ENCODE measurements at places on chromosomes 2 and 18.

DNA sequence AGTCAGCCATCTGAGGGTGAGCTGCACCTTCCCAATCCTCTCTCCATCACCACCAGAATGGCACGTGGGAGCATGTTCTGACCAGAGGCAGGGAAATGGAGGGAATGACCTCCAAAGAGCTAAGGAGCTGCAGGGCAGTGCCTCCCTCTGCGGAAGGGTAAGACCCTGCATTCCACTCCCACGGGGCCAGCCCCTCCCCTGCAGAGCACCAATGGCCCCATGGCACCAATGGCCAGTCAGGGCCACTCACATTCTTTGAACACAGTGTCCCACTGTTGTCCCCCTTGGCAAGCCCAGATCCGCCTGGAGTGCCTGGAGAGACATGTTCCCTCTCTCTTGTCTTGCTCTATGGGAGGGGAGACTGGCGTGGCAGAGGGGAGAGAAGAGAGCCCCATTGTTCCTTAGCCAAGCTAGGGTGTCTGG is 164.4 kb downstream of the TNS1 start:
- DNase-seq: no peak

- DNase-seq: no peak
These were observed 139.9 kb upstream of the CXCR4 start for GRCh38 chr2:136257893-136258292.

DNA sequence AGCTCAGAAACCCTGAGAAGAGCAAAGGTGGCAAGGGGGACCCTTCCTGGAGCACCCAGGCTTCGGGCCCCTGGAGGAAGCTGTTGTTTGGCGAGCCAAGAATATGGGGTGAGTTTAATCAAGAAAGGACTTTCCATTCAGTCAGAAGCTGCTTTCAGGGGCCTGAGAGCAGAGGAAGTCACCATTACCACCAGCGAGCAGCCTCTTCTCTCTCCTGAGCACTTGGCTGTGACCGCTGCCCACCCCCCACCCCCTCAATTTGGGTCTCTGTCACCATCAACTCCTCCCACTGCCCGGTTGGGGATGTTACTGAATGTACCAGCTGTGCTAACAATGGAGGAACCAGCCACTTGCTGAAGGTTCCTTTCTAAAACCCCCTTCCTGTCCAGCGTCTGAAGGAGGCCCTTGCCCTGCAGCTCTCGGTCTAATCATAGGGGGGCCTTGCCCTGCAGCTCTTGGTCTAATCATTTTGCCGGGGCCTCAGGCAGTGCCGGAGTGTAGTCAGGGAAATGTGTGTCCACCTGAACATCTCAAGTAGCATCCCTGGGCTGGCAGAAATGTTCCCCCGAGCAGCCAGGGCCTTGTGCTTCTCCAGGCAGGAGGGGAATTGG is 943 bp downstream of the INPP5D start:
- DNase-seq: peak; percentile 80

- DNase-seq: no peak
These were observed 55.0 kb upstream of the MCFD2 start for GRCh38 chr2:46970334-46971288.

GRCh38 chr18:46250084-46250811 is 146.1 kb downstream of the HAUS1 start:
- DNase-seq: peak; percentile 82

GRCh38 chr2:107711941-107712340 is 114.8 kb upstream of the RGPD4 start:
- no peak for DNase-seq

DNA sequence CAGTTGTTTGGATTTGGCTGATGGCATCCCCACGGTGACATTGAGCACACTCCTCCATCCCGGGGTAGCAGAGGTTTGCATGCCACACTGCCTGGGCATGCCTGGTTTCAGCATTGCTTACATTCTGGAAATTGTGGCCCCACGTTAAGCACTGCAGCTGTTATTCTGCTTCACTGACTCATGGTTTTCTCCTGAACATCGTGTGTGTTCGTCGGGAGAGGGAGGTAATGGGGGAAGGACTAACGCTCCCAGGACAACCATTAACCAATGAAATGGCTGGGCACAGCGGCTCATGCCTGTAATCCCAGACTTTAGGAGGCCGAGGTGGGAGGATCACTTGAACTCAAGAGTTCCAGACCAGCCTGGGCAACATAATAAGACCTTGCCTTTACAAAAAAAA is 28.2 kb upstream of the YWHAQ start:
- DNase-seq: no peak

DNA sequence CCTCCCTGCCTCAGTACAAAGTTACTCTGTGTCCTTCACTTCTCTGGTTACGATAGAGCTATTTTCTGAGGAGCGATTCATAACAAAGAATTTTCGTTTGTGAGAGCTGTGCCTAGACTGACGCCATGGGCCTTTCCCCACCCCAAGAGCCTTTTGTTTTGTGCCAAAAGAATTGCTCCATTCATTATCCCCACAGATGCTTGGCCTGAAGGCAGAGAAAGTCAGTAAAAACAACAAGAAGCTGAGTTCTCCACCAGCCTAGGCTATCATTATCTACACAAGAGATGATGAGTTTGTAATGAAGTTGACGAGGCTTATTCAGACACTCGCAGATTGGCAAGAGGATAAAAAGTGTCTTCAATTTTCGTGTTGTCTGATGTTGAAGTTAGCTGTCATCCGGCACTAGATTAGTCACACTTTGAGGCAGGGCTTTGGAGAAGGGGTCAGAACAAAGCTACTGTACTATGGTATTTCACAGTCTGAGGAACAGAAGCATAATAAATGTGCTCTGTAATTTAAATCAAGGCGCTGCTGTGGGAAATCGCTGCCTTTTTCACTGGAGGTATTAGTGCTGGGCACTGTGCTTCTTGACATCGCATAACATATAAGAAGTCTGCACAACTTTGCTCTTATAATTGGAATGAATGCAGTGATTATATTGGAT is 278.4 kb upstream of the FIGN start:
- DNase-seq: no peak

DNA sequence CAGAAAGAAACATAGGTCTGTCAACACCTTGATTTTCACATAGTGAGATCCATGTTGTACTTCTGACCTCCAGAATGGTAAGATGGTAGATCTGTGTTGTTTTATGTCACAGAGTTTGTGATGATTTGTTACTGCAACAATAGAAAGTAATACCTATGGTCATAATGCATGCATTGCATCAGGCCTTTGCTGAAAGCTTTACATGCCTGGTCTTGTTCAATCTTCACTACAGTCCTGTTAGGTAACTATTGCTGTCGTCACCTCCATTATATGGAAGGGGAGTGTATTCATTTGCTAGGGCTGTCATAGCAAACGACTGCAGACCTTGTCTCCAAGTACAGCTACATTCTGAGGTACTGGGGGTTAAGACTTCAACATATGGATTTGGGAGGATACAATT is 243.5 kb downstream of the ANAPC1 start:
- DNase-seq: no peak

DNA sequence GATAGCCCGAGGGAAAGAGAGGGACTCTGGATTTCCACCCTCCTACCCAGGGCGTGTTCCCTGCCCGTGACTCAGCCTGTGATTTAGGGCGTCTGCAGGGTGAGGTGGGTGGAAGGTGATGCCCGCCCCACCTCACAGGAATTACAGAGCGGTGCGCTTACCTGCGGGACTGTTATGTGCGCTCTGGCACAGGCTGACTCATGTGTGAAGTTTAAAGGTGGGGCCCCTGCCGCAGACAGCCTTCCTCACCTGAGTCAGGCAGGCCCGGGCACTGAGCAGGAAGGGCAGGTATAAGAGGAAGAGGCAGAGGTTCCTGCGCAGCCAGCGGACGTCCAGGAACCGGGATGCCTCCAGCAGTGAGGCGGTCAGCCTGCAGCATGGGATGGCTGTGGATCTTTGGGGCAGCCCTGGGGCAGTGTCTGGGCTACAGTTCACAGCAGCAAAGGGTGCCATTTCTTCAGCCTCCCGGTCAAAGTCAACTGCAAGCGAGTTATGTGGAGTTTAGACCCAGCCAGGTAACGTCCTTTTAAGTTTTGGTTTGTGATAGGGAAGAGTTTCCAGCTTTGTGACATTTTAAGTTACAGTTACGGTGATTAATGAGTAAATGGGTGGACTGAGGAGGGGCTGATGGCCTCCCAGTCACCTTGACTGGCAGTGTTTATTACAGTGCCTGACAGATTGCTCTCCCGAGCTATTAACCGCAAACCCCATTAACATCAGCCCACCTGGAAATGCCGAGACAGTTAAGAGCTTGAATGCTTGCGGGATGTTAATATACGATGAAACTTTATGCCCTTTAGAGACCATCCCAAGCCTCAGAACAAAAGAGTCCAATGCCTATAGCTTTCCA is 141.6 kb upstream of the TTC39C start:
- DNase-seq: no peak

DNA sequence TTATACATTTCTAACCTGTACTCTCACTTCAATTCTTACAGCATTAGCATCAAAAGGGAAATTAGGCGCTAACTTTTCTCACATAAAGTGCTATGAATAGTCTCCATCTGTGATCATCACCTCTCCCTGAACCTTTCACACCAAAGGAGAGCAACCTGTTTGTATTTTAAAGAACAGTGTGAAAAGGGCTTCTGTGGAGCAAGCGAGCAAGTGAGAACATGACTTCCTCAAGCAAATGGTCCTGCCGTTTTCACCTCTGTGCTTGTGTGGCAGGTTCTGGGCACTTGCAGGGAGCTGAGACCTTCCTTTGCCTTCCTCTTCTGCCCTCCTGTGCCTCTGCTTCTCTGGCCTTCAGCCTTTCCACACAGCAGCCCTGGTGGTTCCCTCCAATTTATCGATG is 51.9 kb downstream of the TGFA start:
- no peak for DNase-seq

GRCh38 chr2:109313343-109313742 is 184.3 kb downstream of the SH3RF3 start:
- no peak for DNase-seq

- no peak for DNase-seq
These were observed 494.8 kb upstream of the RAB12 start for GRCh38 chr18:8114480-8114879.

DNA sequence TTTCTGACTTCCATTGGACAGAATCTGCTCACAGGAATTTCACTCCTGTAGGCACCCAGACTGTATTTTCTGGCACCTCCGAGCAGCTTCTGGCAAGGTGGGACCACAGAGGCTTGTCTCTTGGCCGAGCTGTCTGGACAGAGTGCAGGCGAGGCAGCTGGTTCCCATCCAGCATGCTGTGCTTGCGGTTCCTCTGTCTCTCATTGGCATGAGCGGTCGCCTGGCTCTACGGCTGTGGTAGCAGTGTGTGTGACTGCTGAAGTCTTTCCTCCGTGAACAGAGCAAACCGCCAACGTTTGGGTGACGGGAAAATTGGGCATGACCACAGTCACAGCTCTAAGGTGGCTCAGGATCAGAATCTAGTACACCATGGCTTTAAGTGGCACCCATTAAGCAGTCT is 411.7 kb upstream of the NETO1 start:
- no peak for DNase-seq

DNA sequence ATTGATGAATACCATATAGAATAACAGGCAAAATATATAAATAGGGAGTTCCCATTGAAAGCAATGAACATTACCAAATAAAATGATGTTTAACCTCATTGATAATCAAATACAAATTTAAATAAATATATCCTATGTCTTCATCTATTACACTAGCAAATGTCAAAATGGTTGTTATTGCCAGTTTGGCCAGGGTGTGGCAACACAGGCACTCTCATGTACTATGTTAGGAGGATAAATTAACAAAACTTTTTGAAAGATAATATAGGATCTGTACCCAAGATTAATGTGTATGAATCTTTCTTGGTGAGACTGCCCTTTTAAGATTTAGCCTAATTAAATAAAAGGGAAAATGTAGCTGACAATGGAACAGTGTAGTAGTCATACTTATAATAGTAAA is 659.3 kb downstream of the ERBB4 start:
- no peak for DNase-seq

- no peak for DNase-seq
These were observed 95.1 kb upstream of the WDSUB1 start for GRCh38 chr2:159381574-159381973.

- no peak for DNase-seq
These were observed 28.8 kb upstream of the TMEM37 start for GRCh38 chr2:119402645-119403560.

GRCh38 chr2:235032949-235033348 is 81.1 kb downstream of the SH3BP4 start:
- DNase-seq: no peak

DNA sequence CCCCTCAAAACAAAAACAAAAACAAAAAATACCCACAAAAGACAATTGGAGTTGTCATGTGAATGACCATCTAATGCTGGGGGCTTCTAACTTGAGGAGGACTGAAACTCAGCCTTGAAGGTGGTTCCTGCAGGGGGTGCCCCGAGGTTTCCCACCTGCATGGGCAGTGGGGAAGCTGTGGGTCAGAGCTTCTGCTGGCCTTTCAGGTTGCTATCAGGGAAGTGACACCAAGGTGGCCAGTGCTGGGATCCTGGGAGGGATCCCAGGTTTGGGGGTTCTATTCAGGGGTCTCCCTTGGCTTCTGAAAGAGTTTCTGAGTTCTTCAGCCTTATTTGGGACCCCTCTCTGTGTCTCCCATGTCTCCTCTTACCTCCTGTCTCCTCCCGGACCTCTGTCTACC is 62.8 kb downstream of the LDLRAD4 start:
- DNase-seq: no peak

DNA sequence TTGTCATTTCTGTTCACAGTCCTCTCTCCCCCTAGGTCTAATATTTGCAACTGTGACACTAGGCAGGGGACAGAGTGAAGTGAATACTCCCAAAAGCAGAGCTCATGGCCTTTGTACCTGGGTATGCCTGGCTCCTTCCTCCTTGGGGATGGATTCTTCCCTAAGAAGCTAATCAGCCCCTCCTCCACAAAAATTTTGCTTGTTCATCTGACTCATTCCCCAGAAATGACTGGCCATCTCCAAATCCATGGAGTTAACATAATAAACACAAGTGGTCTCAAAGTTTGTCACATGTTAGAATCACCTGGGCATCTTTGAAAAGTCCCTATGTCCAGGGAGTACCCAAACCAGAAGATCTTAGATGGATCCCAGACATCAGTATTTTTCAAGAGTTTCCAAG is 65.3 kb downstream of the SUCLG1 start:
- DNase-seq: no peak

DNA sequence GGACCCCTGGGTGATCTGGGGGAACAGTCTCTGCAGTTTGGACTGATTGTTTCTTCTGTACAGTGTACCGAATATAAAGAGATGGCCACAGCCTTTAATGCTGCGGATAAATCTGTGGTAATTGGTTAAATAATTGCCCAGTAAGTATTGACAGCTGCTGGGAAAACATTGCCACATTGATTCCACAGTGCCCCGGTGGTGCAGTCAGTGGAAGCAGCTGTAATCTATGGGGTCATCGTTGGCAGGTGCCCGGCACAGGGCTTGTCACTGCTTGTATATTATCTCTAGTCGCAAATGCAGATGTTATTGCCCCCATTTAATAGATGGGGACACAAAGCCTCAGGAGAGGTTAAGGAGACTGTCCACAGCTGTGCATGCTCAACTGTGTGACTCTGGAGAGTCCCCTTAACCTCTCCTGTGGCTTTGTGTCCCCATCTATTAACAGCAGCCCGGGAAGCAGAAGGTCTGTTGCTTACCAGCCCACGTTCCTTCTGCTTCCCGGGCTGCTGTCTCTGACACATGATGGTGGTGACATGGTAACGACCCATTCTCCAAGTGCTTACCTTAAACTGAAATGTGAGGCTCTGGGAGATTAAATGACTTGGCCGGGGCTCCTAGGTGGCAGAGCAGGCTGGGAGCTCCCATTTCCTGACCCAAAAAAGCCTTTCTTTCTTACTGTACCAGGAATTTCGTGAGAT is 76.9 kb downstream of the NCK2 start:
- no peak for DNase-seq

Measured in GM13976 (cell line).